NCI-H1417 treated with DMSO at 0.1 percent for 48 hours (cell line): ENCODE measurements at places on chromosomes 1 and 21.

GRCh38 chr1:91070298-91070697, 48.5 kb upstream of the ZNF644 start:
- no peak for DNase-seq

- DNase-seq: no peak
Measured at GRCh38 chr1:92998821-92999220, 37.6 kb upstream of the DIPK1A start.

DNA sequence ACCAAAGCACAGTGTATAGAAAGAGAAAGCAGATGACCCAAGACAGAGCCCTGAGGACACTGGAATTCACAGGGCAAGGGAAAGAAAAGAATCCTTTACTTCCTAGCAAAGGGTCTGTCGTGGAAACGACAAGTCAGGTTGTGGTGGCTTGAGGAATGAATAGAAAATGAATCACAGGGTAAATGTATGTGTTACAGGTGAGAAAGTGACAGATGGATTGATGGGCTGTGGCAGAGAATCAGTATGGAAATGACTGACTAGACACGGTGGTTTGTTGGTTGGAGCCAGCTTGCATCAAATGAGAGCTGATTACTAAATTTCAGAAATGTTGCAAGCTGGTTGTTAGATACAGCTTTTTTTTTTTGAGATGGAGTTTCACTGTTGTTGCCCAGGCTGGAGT, 46.9 kb downstream of the PTP4A2 start:
- DNase-seq: no peak

GRCh38 chr1:96598416-96599168, 123.0 kb upstream of the PTBP2 start:
- DNase-seq: no peak

GRCh38 chr1:95222629-95223028, 11.4 kb upstream of the RWDD3 start:
- DNase-seq: no peak
